CD4-positive, alpha-beta T cell treated with Interferon alpha-2 for 1 hour (primary cell): ENCODE measurements at places on chromosomes 1 and 21.

DNA sequence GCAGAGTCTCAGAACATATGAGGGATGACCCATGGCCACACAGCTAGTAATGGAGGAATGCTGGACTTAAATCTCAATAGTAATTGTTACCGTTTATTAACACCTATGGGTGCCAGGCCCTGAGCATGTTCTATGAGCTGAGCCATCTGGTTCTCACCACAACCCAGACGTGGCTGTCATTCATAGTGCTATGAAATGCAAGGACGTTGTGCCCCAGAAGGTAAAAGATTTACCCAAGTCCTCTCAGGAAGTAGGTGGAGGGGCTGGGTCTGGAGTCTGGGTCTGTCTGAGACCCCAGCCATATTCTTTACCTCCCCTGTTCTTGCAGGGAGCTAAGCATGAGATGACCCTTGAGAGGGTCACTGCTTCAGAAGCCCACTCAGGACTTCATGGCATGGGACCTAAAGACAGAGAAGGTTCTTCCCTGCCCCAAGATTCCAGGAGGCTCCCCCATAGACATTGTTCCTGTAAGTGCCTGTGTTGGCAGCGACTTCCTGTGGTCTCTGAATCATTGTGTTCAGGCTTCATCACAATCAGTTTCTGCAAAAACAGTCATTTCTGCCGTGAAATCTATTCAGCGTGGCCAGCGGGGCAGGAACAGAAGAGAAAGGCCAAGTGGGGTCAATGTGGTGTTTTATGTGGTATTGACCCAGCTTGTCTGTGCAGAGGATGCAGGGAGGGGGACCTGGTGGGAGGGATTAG, 475.4 kb downstream of the PTPRU start:
- DNase-seq, result no peak

- no peak for DNase-seq
These were observed 25.1 kb downstream of the RXRG start for GRCh38 chr1:165419839-165420238.

DNA sequence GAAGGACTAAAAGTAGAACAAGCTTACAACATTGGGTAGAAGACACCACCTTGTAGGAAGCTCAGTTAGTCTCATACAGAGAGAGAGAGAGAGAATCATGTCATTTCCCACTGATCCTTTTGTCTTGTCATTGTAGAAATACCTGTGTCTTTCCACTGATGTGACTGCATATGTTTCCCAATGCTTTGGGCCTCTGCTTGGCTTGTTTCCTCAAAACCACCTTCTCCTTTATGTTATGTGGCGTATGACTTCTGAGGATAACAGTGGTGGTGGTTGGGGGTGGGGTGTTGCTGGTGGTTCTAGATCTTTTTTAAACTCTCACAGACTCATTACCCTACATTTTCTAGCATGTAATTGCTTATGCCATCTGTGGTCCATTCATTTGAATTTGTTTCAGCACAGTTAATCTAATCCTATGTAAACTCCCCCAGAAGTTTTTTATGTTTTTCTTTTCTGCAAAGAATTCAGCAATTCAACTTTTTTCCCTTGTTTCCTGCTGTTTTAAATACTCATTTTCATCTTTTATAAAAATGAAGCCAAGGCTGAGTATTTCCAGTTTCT, 9.3 kb downstream of the RGL1 start:
- no peak for DNase-seq

- DNase-seq, result no peak
These were observed 67.2 kb upstream of the B3GALNT2 start for GRCh38 chr1:235571482-235571881.

GRCh38 chr1:25461849-25462248, 31.2 kb downstream of the MACO1 start:
- DNase-seq, result no peak

GRCh38 chr1:63363014-63363413, 4.4 kb upstream of the ALG6 start:
- no peak for DNase-seq

DNA sequence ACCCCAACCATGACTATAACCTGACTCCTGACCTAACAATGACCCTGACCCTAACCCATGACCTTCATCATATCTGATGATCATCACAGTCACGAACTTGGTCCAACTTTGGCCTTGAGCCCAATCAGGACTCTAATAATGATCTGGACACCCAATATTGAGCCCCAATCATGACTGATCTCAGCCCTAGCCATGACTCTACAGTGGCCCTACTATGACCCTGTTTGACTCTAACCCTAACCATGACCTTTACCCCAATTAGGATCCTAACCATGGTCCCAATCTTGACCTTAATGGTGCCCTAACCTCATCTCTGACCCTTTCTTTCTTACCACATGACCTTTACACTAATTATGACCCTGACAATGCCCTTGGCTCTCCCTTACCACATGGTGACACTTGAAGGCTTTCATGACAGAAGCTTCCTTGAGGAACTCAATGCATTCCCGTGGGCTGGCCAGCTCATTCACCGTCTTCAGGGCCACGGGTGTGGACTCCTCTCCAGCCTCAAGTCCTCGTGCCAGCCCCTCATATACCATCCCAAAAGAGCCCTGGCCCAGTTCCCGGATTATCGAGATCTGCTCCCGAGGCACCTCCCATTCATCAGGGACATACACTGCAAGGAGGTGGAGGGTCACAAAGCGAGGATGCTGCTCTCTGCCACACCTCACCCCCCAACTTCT, 16.2 kb downstream of the INSRR start:
- DNase-seq, result no peak

DNA sequence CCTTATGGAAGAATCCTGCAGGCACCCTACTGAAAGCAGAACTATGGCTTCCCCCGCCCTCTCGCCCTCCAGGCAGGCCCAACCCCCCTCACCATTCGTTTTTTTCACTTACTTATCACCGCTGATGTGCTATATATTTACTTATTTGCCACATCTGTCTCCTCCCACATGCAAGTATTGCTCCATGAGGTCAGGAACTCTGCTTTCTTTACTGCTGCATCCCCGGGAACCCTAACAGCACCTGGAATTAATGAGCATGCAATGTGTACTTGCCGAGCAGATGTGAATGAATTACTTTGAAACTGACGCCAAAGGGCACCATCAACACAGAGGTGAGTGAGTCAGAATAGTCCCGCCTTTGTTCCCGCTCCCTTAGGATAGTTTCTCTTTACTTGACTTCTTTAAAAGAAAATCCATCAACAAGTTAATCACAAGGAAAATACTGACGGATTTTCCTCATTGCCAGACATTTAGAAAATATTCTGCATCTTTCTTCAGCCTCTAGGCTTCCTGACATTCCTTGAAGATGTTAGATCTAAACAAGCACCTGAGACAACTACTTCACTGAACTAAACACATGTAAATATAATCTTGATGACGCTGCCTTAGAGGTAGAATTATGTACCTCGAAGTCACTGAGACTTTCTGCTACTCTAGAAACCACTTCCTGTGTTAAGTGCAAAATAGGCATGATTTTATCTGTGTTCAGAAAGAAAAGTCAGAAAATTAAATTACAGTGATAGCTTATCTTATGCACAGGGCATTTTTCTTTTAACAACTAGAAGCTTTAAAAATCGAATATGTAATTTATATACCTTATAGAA, 17.5 kb upstream of the RAB4A start:
- DNase-seq, result peak; percentile 77

DNA sequence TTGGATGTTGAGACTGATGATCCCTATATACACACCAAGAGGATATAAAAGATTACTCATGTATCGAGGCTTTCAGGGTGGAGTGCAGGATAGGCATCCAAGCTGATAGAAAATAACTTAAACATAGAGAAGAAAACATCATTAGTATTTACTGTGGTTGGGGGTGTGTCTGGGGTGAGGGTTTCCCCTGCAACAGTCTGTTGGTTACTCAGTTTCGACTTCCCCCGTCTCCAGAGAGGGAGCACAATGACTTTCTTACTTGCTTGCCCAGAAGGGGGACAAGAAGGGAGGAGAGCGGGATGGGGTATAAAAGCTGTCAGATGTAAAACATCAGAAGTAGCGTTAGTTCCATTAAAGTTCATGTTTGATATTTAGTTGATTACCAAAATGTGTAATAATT, 717.4 kb upstream of the ZP4 start:
- DNase-seq, result no peak

DNA sequence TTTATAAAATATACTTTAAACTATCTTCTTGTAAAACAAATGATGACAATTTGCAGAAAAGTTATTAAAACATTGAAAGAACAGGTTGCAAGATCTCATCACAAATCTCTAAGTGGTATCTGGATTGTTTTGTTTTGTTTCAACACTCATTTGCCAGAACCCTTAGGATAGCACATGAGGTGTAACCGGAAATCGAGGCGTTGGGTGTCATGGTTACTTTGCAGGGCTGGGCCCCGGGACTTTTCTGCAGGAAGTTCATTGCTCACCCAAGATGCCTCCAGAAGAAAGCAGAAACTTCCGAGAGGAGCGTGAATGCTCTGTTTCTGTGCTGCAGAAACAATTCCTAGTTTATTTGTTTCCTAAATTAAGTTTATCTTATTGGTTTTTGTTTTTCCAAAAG, 2.5 kb downstream of the DISC1 start:
- no peak for DNase-seq

- DNase-seq, result no peak
These were observed 4.3 kb upstream of the SPATC1L start for GRCh38 chr21:46188226-46189212.

DNA sequence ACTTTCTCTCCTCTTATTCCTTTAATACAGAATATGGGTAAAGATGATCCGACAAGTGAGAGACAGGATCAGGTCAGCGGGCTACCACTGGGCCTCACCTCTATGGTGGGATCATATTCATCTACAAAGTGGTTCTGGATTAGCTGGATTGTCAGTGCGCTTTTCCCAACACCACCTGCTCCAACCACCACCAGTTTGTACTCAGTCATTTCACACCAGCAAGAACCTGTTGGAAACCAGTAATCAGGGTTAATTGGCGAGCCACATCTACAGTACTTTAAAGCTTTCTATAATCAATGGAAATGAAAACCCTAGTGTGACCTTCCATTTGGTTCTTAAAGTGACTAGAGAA, 643 bp downstream of the NRAS start:
- DNase-seq, result no peak

GRCh38 chr21:45250914-45251634, 36.6 kb downstream of the POFUT2 start:
- DNase-seq, result no peak

DNA sequence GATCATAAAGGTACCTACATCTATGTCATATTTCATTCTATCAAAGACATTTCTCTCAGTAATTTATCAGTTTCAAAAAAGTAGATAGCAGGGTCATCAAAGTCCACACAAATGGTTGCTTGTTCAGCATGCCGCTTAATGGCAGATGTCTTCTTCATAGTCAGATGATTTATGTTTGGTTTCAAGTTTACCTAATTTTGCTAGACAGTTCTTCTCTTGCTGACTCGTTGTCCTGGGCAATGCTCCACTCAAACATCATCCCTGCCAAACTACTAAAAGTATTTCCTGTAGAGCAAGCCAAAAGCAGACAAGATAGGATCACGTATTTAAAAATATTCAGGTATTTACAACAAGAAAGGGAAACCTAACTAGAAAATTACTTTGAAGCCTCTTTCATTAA, 13.6 kb downstream of the NUP210L start:
- DNase-seq, result no peak

DNA sequence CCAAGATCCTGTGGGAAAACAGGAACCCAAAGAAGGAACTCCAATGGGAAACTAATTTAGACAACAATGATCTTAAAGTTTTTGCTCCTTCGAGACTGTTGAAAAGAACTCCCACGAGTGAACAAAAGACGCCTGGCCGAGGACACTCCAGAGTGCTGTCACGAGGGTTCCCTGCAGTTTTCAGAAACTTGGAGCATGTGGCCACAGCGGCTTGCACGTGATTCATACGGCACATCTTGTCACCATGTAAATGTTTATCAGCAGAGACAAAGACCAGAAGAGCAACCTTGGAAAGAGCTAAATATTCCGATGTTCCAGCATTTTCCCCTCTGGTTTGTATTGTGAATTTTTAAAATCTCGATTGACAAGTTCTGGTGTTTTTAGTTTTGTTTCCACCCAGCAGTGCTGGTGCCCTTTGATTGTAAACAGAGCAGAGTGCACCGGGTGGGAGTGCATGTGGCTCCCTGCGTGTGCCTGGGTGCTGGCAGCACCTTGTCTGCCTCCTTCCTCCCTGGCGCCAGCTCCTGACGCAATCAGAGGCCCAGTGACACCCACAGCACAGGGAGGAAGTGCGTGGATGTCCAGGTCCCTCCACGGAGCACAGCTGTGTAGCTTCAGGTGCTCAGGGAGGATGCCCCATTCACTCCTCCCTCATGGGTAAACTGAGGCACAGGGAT, 23.0 kb downstream of the LRRC3 start:
- DNase-seq, result no peak

- DNase-seq, result no peak
These were observed 28.8 kb downstream of the KRTAP21-3 start for GRCh38 chr21:30689822-30690221.

DNA sequence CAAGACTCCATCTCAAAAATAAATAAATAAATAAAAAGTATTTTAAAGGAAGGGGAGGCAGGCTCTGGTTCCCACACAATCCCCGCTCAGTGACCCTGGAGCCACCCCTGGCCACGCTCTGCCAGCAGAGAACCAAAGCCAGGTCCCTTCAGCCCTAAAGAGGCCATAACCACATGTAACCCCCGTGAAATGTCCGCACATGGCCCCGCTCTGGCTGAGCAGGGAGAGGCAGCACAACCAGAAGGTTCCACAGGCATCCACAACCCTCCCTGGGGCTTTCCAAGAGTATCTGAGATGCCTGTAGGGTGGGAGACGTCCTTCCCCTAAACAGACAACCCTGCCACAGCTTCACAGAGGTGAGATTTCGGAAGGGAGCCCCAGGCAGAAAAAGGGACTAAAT, 1.4 kb upstream of the ARF1 start:
- DNase-seq, result no peak

GRCh38 chr21:46461909-46462308, 3.2 kb downstream of the DIP2A start:
- DNase-seq, result no peak

GRCh38 chr1:23103001-23103889, 65.4 kb downstream of the LUZP1 start:
- DNase-seq, result peak; percentile 78

GRCh38 chr21:39098696-39099200, 84.5 kb downstream of the PSMG1 start:
- DNase-seq, result no peak
